ENCODE measurements at places on chromosomes 16 and 17. TPM values are rescaled to one million over a fixed set of nuclear protein-coding genes. Genes with fewer than 3 reads are reported as not detected.

GRCh38 chr16:50213939-50214519 lies 52.3 kb upstream of the ADCY7 start:
- peak; percentile 59 for DNase-seq

GRCh38 chr17:40303009-40303657 lies 5.8 kb upstream of the RARA start:
- DNase-seq = peak; percentile 72

GRCh38 chr17:44828919-44829522 lies 1.1 kb downstream of the GJC1 start:
- DNase-seq = peak; percentile 53

DNA sequence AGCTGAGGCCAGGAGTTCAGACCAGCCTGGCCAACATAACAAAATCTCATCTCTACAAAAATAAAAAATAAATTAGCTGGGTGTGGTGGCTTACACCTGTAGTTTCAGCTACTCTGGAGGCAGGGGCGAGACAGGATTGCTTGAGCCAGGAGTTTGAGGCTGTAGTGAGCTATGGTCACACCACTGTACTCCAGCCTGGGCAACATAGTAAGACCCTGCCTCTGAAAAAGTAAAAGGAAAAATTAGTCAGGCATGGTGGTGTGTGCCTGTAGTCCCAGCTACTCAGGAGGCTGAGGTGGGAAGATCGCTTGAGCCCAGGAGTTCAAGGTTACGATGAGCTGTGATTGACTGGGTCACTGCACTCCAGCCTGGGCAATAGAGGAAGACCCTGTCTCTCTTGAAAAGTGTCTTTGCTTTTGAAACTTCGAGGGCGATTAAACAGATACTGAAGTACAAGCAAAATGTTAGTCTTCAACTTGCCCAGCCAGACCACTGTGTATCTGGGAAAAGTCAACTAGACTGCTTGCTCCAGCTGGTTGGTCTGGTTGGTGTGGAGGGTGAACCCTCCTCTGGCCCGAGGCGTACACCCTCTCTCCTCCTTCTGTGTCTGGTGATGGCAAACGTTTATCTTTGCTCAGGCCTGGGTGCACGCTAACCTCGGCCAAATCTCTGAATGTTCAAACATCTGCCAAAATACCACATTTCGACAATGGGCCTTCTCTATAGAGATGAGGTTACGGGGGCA lies 174.9 kb downstream of the RAB11FIP4 start:
- no peak for DNase-seq

DNA sequence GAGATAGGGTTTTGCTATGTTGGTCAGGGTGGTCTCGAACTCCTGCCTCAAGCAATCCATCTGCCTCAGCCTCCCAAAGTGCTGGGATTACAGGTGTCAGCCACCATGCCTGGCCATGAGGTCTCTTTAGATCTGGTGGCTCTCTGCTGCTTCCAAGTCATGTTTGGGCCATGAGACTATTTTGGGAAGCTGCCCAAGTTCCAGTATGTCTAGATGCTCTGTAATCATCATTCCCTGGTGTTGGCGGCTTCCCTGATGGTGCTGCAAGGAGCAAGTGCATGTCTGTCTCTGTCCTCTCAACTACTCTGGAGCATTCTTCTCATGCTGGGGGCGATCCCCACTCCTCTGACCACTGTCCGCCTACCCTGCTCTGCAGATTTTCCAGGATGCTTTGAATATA lies 6.4 kb upstream of the ODF4 start:
- DNase-seq = no peak

GRCh38 chr17:28540231-28540630 lies 12.2 kb downstream of the UNC119 start:
- no peak for DNase-seq

DNA sequence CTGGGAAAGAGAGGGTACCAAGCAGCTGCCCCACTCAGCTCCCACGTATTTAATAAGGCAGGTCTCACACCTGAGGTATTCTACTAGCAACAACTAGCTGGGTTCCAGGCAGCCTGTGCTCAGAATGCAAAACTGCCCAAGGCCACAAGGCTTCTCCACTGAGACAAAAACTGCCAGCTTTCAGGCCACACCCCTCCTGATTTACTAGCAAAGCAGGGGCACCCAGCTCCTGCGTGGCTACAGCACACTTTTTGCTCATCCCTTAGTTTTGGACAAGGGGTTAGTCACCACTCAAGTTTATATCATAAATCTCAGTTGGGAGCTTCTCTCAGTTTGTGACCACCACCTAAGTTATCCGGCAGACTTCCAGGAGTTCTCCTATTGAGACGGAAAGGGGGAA lies 494.6 kb downstream of the CDH11 start:
- DNase-seq = no peak

GRCh38 chr17:33602981-33603380 lies 309.9 kb upstream of the ASIC2 start:
- peak; percentile 10 for DNase-seq

- DNase-seq = no peak
Observed at GRCh38 chr17:12590417-12590816, 75.3 kb upstream of the MYOCD start.

- DNase-seq = no peak
Observed at GRCh38 chr16:66479661-66480264, 52.7 kb downstream of the BEAN1 start.

- DNase-seq = no peak
Observed at GRCh38 chr16:66205287-66206231, 160.9 kb upstream of the CDH5 start.

DNA sequence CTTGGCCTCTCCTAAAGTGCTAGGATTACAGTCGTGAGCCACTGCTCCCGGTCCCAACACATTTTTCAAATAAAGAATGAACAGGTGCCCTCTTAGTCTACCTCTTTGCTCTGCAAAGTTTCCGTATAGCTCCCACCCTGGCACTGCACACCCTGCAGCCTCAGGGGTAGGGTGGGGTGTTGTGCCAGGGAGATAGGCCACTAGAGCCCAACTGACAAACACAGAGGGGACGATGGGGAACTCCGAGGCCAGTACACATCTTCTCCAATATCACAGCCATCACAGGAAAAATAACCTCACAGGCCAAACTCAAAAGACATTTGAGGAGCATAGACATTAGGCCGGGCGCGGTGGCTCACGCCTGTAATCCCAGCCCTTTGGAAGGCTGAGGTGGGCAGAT lies 2.7 kb upstream of the SLC12A4 start:
- no peak for DNase-seq

DNA sequence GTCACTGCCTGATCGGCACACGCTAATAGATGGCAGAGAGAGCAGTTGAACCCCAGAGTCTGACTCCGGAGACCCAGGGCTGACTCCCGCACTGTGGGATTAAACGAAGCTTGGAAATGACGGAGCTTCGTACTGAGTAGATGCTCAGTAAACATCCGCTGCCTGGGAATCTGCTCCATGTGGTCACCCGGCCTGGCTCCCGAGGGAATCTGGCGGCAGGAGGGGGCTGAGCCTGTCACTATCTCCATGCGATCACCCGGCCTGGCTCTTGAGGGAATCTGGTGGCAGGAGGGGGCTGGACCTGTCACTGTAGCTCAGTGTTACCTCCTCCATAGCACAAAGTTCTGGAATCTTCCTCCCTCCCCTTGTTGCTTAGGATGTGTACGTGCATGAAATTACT lies 139.7 kb upstream of the CIBAR2 start:
- no peak for DNase-seq

DNA sequence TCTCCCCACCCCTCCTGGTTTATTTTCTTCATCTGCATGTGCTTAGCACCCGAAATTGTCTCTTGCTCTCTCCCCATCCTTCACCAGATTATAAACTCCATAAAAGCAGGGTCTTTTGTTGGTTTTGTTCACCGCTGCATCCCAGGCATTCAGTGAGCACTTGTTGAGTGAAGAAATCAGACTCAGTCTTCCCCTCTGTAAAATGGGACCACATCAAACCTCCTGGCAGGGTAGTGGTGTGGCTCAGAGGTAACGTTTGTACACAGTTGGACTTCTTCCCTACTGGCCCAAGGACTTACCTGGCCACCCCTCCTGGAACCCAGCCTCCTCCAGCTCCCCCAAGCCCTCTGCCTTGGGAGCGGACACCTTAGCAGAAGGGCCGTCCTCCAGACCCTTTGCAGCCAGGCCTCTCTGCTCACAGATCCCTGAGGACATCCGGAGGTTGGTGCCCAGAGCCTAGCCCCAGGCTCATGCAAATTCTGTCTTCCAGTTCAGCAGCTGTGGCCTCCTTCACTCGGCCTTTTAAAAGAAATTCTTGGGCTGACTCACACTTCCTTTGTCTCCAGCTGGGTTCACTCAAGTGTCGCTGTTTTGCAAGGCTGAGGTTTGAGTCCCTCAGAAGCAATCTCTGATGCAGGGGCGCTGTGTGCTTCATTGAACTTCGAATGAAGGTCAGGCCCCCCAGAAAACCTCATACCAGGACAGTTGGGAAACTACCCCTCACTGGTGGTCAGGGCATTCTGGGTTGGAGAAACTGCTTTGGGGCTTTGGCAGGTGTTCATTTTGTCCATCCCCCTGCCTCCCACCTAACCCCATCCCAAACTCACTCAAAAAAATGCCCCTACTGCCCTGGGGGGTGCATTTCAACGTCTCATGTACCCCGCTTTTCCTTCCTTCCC lies 16.8 kb upstream of the RMI2 start:
- DNase-seq = peak; percentile 92

DNA sequence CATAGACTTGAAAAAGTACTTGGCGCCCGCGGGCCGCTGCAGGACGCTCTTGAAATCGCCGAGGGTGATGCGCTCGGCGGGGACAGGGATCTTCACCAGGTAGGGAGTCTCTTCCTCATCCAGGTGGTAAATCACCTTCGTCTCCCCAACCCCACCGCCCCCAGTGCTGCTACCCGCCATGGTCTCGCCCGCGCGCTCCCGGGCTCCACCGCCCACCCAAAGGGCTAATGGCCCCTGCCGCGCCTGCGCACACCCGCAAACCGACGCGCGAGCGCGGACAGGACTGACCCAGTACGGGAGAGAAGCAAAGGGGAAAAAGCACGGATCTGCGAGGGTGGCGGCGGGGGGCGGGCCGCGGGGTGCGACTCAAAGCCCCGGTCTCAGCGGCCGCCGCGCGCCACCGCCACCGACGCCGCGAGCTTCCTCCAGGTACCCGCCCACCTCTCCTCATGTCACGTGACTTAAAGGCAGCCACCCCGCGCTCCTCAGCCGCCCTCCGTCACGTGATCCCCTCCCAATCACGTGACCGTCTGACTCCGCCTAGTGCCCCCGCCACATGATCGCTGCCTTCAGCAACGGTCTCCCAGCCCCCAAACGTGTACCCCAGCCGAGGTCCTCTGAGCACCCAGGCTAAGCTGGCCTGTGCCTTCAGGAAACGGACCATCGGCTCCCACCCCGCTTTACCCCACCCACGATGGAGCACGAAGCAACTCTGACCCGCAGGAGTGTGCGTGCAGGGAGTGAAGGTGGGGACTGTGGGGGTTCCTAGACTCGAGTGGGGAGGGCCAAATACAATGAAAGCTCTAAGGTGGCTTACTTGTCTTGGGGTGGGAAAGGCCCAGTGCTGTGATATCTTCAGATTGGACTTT lies at the start of gene DVL2:
Gene DVL2, minus strand, starts transcription at position 435 of the 869 bp plus-strand sequence. Its CDS starts 255 bp downstream, at position 180.
- peak; percentile 94 for DNase-seq

DNA sequence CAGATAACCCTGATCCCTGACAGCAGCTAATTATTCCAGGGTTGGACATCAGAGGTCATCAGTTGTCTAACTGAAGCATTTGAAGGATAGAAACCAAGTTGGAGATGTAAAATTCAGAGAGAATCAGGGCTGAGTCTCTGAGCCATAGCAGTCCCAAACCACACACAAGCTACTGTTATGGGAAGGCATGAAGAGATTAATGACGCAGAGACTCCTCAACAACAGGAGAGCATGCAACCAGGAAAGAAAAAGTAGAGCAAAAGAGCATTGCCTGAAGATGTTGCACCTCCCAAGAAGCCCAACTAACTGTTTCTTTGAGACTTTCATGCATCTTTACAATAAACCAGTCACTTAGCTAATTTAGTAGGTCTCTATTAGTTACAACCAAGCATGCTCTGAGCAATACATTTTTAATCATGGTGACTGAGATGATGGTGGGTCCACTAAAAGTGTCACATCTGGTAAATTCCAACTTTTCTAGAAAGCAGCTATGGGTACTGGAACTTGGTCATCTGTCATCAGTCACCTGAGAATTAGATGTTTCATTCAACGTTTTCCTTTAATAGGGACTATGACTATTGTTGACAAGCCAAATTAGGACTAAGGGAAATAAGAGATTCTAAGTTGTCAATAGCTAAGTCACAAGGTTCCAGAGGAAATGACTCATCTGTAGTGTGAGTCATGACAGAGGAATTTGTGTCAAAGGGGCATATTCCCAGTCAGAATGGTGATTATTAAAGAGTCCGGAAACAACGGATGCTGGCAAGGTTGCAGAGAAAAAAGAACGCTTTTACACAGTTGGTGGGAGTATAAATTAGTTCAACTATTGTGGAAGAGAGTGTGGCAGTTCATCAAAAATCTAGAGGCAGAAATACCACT lies 239.8 kb downstream of the CHD9NB start:
- DNase-seq = no peak

DNA sequence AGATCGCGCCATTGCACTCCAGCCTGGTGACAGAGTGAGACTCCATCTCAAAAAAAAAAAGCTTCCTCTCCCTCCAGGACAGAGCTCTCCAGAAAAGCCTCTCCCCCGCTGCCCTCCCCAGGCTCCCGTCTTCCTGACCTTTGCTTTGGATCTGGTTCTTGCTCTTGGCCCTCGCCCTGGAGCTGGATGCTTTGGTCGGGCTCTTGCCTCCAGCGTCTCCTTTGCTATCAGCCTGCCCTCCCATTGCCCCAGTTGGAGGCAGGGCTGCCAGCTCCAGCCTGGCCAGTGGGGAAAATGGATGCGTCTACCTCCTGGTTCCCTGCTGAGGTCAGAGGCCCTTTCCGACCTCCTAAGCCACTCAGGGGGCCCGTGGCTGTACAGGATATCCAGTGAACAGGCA lies 35.9 kb downstream of the TRARG1 start:
- DNase-seq = no peak

DNA sequence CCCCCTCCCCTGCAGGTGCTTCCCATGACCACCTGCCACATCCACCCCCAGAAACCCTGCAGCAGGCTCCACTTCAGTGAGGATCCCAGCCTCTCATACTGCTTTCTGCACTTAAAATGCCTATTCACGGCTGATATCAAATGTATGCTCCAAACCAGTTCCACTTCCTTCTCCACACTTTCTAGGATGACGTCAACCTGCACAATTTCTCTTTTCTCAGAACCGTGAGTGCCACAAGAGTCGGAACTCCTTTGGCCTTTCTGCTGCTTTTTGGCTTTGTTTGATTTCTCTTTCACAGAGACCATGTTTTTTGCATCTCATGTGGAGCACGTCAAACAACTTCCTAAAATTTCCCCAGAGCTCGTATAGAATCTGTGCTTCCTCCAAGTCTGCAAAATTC lies 378.8 kb upstream of the TNRC6C start:
- DNase-seq = no peak

The GNGT2 gene
- polyA plus RNA-seq = 1.1 TPM

The PAQR4 gene
- polyA plus RNA-seq = 9.6 TPM

The IRX6 gene
- 5.5 TPM for polyA plus RNA-seq

The ABCC3 gene
- polyA plus RNA-seq = 11.8 TPM

The TBC1D26 gene
- polyA plus RNA-seq = 0.67 TPM

The ZNF624 gene
- polyA plus RNA-seq = 12.1 TPM

The DEXI gene
- polyA plus RNA-seq = 42.6 TPM

The SDR42E2 gene
- polyA plus RNA-seq = 0.22 TPM

The YBX2 gene
- polyA plus RNA-seq = 4.1 TPM

The CDRT4 gene
- 12.7 TPM for polyA plus RNA-seq
